Activated T-cell treated with anti-CD3 and anti-CD28 coated beads, Interleukin-2, amount 50 U/mL, for 4 hours (primary cell): ENCODE measurements at places on chromosomes 2 and 18. TPM values are rescaled to one million over a fixed set of nuclear protein-coding genes. Genes with fewer than 3 reads are reported as not detected.

LRRC30 gene
- total RNA-seq: not detected

CFAP65 gene
- not detected for total RNA-seq

SCG2 gene
- total RNA-seq: not detected

SAG gene
- not detected for total RNA-seq

PGAP1 gene
- 6.5 TPM for total RNA-seq

ASB18 gene
- total RNA-seq: not detected

PDE11A gene
- total RNA-seq: not detected

LCT gene
- 0.05 TPM for total RNA-seq

DNA sequence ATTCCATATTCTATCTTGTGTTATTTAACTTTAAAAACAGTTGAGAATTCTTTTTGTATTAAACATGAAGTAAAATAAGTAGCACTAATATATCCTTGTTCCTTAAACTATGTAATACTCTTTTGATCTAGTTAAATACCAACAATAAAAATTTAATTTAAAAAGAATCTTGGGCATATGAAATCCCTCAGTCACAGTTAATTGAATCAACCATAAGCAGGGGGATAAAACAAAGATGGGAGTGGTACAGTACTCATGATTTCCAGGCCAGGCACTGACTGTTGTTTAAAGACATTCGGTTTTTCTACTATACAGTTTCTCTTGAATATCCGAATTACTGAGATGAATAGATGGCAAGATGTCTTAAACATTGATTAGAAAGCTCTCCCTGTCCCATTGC lies 99.5 kb downstream of the TAF4B start:
- no peak for DNase-seq

DNA sequence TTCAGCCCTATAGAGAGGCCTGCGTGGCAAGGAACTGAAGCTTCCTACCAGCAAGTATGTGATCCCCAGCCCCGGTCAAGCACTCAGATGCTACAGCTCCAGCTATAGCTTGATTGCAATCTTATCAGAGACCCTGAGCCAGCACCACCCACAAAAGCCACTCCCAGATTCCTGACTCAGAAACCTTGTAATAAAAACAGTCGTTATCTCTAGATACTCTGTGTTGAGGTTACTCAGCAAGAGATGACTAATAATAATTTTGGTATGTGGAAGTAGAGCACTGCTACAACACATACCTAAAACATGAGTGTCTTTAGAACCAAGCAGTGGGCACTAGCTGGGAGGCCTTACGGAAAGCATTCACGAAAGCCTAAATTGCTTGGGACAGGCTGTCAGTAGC lies 216.9 kb downstream of the UXS1 start:
- DNase-seq: no peak

DNA sequence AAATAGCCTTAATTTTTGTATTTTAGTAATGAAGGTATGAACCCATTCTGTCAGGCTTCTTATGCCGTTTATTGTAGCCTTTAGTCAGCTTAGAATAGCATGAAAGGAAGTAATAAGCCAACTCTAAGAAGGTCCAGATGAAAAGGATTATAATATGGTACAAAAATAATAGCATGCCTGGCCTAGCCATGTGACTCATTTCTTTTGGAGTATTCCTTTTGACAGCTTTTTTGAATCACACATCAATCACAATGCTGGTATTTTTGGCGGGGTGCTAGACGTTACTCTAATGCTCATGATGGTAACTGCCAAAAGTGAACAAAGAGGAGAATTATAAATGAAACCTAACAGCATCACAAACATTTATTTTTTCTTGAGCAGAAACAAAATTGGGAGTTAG lies 19.9 kb downstream of the FMNL2 start:
- no peak for DNase-seq

DNA sequence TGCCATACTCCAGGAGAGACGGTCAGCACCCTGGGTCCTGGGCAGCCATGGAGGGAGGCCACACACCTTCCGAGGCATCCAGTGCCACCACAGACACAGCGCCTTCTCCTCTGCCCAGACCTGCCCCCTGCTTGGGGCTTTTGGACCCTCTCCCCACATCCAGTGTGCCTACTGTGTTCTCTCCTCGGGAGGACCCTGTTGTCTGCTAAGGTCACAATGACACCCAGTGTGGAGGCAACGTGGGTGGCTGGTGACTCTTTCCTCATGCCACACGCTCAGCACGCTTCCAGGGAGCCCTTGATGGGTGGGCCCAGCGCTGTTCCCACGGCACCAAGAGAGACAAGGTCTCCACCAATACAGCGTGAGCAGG lies 251.9 kb downstream of the EIPR1 start:
- no peak for DNase-seq

DNA sequence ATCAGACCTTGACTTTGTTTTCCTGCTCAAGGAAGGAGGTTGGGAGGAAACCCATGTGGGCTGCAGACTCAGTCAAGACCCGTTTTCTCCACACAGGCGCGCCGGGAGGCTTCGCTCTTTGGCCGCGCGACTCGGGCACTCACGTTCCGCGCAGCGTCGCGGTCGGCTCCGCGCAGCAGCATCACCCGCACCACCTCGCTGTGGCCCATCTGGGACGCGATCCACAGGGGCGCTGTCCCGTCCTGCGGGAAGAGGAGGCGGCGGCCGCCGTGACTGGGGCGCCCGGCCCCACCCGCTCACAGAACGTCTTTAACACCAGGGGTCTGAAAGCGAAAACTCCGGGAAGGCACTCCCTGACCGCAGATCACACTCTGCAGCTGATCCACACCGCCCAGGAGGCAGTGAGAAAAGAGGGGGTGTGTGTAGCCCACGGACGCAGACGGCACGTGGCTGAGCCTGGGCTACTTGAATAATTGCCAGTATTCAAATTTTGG lies 33.1 kb upstream of the NPC1 start:
- DNase-seq: no peak

DNA sequence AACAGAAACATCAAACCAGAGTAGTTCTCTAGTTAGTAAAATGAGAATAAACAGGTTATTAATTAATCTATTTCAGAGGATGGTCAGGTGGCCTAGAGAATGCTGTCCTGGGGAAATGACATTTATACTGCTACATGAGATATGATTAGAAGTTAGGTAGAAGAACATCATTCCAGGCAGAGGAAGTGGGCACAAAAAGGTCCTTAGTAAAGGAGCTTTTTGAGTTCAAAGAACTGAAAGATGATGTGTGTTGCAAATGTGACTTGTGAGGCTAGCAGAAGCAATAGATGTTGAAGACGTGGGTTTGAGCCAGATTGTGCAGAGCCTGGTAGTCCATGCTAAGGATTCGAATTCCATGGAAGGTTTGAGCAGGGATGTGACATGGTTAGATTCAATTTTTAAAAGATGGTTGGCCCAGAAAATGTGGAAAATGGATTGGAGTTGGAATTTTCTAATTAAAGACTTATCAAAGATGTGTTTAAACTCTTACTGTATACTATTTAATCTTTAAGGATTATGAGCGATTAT lies 34.2 kb downstream of the RAB10 start:
- DNase-seq: no peak

DNA sequence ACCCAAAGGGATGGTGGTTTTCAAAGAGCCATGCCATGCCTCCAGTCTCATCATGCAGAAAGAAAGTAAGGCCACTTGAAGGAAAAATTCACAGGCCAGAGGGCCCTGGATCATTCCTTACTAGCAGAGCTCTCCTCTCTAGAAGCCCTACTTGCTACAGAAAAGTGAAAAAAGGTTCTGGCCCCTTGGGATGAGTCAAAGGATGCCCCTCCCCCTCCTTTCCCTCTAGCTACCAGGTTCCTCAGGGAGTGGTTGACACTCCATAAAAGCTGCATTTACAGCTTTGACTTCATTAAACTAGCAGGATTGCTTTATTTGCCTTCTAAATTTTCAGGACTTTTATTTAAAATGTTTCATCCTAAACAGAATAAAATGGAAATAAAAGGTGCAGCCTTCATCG lies 21.2 kb downstream of the OSR1 start:
- DNase-seq: no peak

GRCh38 chr18:63046375-63046774 lies 273.2 kb downstream of the BCL2 start:
- no peak for DNase-seq

GRCh38 chr2:101698844-101699754 lies 1.6 kb downstream of the MAP4K4 start:
- DNase-seq: peak; percentile 18
